ENCODE measurements at places on chromosomes 13 and 19. TPM values are rescaled to one million over a fixed set of nuclear protein-coding genes. Genes with fewer than 3 reads are reported as not detected.

The FFAR3 gene
- 0.32 TPM for total RNA-seq

The FAM216B gene
- total RNA-seq, result not detected

The TNNI3 gene
- total RNA-seq, result not detected

GRCh38 chr19:49997709-49998108 is 27.5 kb downstream of the VRK3 start:
- H3K36me3 ChIP-seq, result no peaks in the 10 kb centered on the region
- no peaks in the 10 kb centered on the region for H3K27me3 ChIP-seq
- H3K27ac ChIP-seq, result no peak overlapping the region

DNA sequence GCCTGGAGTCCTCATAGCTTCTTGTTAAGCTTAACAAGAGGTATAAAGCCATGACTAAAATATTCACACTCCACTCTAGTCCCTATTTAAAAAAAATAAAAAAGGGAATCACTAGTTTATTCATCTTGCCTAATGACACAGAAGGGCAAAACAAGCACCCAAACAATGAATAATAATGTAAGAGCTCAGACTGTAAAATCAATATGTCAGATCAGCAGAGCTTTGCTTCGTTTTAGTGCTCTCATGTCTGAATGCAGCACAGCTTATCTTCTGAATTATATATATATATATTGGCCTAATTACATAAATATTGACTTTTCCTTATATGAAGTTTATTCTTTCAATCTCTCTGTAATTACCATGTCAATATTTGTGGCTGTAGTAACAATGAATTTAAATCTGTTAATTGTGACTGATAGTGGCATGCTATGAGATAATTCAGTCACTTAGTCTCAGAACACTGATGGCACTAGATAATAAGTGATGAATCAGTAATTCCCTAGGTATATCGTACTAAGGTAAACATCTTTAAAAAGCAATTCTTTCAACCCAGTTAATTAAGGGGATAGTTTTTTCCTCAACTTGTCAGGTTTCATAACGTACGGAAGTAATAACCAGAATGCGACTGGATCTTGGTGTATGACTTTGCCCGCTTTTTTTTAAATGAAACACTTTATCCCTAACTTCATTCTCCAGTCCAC is 361.9 kb upstream of the GPC6 start:
- no peak overlapping the region for H3K27ac ChIP-seq
- no peaks in the 10 kb centered on the region for H3K27me3 ChIP-seq
- DNase-seq, result no peak
- no peaks in the 10 kb centered on the region for H3K36me3 ChIP-seq
- H3K4me1 ChIP-seq, result no peaks in the 10 kb centered on the region

- H3K27ac ChIP-seq, result no peak overlapping the region
- H3K36me3 ChIP-seq, result no peaks in the 10 kb centered on the region
- no peak for DNase-seq
- no peak overlapping the region for H3K4me3 ChIP-seq
Observed at GRCh38 chr13:21583478-21583877, 20.5 kb downstream of the MICU2 start.

DNA sequence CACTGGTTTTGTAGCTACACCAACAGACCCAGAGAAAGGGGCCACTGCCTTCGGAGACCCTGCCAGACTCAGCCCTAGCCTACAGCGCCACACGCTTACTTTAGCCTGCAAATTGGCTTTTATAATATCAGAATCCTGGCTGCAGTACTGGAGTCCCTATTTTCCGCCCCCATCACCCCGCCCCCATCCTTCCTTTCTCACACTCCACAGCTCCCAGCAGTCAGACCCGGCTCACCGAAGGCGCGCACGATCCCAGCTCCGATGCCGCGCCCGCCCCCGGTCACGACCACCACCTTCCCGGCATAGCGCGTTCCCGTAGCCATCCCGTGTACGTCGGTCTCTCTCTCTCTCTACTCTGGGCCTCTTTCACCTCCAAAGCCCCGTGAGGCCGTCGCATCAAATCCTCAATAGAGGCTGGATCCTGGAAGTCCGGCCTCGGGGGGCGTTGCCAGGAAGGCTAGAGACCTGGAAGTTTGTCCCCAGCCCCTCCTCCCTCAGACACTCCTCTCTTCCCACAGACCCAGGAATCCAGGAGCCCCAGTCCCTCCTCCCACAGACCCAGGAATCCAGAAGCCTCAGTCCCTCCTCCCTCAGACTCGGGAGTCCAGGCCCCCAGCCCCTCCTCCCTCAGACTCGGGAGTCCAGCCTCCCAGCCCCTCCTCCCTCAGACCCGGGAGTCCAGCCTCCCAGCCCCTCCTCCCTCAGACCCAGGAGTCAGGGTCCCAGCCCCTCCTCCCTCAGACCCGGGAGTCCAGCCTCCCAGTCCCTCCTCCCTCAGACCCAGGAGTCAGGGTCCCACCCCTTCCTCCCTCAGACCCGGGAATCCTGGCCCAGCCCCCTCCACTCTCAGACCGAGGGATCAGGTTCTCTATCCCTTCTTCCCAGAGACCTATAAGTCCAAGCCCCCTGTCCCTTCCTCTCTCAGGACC is at the start of gene HSD17B14:
Gene HSD17B14, minus strand, starts transcription at position 403 of the 929 bp plus-strand sequence. Its CDS starts 80 bp downstream, at position 323.
- peak within 1 kb of the TSS; percentile 18 for H3K27ac ChIP-seq
- peak within 1 kb of the TSS; percentile 10 for H3K4me3 ChIP-seq
- no peaks in the 10 kb centered on the region for H3K27me3 ChIP-seq

DNA sequence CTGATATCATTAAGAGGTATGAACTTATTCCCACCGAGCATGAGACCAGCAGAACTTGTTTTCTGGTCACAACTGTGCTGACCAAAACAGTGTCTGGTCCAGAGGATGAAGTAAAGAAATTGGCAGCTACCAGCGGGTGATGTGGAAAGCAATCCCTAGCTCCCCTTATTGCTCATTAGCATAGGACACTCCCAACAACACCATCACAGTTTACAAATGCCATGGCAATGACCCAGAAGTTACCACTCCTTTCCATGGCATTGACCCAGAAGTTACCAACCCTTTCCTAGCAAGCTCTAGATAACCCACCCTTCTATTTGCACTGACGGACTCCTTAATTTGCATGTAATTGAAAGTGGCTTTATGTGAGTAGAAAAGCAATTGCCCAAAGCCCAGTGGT is 1856.1 kb downstream of the OLFM4 start:
- no peaks in the 10 kb centered on the region for H3K27me3 ChIP-seq
- no peaks in the 10 kb centered on the region for H3K36me3 ChIP-seq
- no peak for DNase-seq
- H3K27ac ChIP-seq, result no peak overlapping the region
- no peaks in the 10 kb centered on the region for H3K4me1 ChIP-seq
- no peak overlapping the region for H3K4me3 ChIP-seq

GRCh38 chr19:49438261-49438660 is 3.1 kb downstream of the SLC17A7 start:
- H3K27ac ChIP-seq, result no peak overlapping the region
- no peaks in the 10 kb centered on the region for H3K27me3 ChIP-seq
- H3K4me1 ChIP-seq, result no peaks in the 10 kb centered on the region
- H3K36me3 ChIP-seq, result no peaks in the 10 kb centered on the region
- H3K4me3 ChIP-seq, result no peak overlapping the region

The ERICH4 gene
- not detected for total RNA-seq

The PCP2 gene
- total RNA-seq, result not detected

GRCh38 chr13:110463156-110463555 is 98.4 kb downstream of the RAB20 start:
- no peaks in the 10 kb centered on the region for H3K4me1 ChIP-seq
- DNase-seq, result no peak
- H3K27ac ChIP-seq, result no peak overlapping the region
- H3K4me3 ChIP-seq, result no peak overlapping the region
- peaks cover 10% of the 10 kb centered on the region for H3K36me3 ChIP-seq

- no peaks in the 10 kb centered on the region for H3K27me3 ChIP-seq
- no peaks in the 10 kb centered on the region for H3K4me1 ChIP-seq
- no peak for DNase-seq
- H3K4me3 ChIP-seq, result no peak overlapping the region
- H3K36me3 ChIP-seq, result no peaks in the 10 kb centered on the region
Observed at GRCh38 chr13:32178763-32179162, 136.4 kb downstream of the ZAR1L start.

The TEKTIP1 gene
- 1.8 TPM for total RNA-seq

DNA sequence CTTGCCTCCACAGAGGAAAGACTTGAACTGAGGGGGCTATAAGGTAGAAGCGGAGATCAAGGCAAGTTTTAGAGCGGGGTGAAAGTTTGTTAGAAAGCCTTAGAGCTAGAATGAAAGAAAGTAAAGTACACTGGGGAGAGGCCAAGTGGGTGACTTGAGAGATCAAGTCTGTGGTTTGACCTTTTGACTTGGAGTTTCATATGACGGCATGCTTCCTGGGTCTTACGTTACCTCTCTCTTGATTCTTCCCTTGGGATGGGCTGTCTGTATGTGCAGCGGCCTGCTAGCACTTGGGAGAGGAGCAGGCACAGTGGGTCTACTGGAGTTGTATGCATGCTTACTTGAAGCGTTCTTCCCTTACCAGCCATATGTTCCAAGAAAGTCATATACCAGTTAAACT is 1768.5 kb downstream of the PCDH9 start:
- no peaks in the 10 kb centered on the region for H3K4me1 ChIP-seq
- H3K4me3 ChIP-seq, result no peak overlapping the region
- DNase-seq, result no peak

- DNase-seq, result no peak
- no peaks in the 10 kb centered on the region for H3K27me3 ChIP-seq
- no peaks in the 10 kb centered on the region for H3K36me3 ChIP-seq
Observed at GRCh38 chr13:105597573-105597972, 937.9 kb downstream of the EFNB2 start.

DNA sequence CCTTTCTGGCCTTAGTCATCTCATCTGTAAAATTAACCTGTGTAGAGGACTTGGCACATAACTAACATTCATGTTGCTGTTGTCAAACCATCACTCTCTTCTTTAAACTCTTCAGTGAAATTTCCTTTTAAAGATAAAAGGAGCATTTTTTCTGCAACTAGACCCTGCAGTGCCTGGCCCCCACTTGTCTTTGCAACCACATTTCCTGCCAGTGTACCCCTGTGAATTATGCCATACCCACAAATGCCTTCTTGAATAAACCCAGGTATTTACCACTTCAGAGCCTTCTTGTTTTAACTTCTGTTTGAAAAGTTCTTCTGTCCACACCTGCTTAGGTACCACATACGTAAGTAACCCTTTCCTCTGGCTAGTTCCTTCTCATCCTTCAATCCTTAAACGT is 118.8 kb downstream of the CDK8 start:
- H3K27me3 ChIP-seq, result no peaks in the 10 kb centered on the region
- H3K36me3 ChIP-seq, result no peaks in the 10 kb centered on the region
- no peaks in the 10 kb centered on the region for H3K4me1 ChIP-seq
- no peak overlapping the region for H3K4me3 ChIP-seq

The RGCC gene
- total RNA-seq, result 66.2 TPM

GRCh38 chr13:61255040-61255796 is 160.4 kb downstream of the PCDH20 start:
- no peak overlapping the region for H3K4me3 ChIP-seq
- no peaks in the 10 kb centered on the region for H3K4me1 ChIP-seq
- no peak for DNase-seq
- H3K27ac ChIP-seq, result no peak overlapping the region
- H3K27me3 ChIP-seq, result no peaks in the 10 kb centered on the region
- no peaks in the 10 kb centered on the region for H3K36me3 ChIP-seq

DNA sequence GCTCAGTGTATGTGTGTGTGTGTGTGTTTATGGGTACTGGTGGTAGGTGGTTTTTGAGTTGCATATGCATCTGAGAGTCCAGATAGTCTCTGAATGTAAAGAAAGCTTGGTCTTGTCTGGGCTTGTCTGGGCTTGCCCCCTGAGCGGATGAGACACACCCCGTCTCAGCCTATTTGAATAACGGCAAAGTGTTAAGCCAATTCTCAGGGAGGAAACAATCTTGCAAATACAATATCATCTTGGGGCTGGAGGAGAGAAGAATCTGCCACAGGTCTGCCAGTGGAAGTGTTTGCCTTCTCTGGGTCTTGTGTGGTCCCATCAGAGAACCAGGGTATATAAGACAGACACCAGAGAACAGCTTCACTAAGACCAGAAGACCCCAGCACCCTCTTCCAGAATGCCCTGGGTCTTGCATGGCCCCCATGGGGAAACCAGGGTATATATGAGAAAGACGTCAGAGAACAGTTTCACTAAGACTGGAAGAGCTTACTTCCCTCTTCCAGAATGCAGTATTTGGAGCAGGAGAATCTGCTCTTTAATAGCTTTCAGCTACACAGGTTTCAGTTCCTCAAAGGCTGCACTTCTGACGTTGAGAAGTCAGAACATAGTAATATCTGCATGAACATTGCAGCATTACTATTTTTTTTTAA is 13.3 kb downstream of the CD70 start:
- H3K4me1 ChIP-seq, result no peaks in the 10 kb centered on the region
- H3K27ac ChIP-seq, result no peak overlapping the region
- no peak for DNase-seq

The MARCHF2 gene
- 70.5 TPM for total RNA-seq

The RNF17 gene
- total RNA-seq, result not detected

The TOMM40 gene
- total RNA-seq, result 23.6 TPM

The KCNJ14 gene
- total RNA-seq, result 1.1 TPM

DNA sequence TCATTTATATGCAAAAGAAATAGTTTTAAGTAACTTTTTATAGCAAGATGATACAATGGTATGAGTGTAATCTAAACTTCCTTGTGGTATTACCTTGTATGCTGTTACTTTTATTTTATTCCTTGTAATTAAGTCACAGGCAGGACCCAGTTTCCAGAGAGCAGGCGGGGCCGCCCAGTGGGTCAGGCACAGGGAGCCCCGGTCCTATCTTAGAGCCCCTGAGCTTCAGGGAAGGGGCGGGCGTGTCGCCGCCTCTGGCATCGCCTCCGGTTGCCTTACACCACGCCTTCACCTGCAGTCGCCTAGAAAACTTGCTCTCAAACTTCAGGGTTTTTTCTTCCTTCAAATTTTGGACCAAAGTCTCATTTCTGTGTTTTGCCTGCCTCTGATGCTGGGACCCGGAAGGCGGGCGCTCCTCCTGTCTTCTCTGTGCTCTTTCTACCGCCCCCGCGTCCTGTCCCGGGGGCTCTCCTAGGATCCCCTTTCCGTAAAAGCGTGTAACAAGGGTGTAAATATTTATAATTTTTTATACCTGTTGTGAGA is 10.2 kb downstream of the PLPPR3 start:
- no peak for DNase-seq
- no peak overlapping the region for H3K4me3 ChIP-seq
- H3K36me3 ChIP-seq, result peaks cover 6% of the 10 kb centered on the region
- H3K4me1 ChIP-seq, result no peaks in the 10 kb centered on the region
- H3K27me3 ChIP-seq, result no peaks in the 10 kb centered on the region
- no peak overlapping the region for H3K27ac ChIP-seq

DNA sequence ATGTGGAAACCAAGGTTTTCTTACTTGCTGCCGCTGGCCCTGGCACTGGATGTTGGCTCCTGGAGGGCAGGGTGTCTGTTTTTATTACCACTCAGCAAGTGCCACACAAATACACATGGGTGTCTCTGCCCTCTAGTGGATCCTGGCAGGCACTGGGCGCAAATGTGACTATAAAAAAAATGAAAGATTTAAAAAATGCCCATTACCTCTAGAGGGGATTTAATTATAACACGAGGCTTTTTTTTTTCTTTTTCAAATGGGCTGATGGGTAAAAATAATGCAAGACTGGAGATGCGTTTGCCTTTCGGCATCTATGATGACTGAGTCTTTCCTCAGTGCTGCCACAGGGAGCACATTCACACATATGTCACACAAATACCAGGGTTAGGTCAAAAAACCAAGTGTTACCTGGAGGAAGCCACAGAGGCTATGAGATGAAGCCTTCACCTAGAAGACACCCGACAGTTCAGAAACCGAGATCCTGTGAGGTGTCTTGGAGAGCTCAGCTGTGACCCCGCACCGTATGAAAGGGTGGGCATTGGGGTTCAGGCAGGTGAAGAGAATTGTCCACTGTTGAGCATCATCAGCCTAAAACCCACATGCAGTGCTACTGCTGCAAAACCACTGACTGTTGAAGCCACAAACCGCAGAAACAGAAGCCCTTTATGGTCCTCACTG is 25.7 kb downstream of the CHAMP1 start:
- H3K36me3 ChIP-seq, result no peaks in the 10 kb centered on the region
- no peak overlapping the region for H3K27ac ChIP-seq
- no peak overlapping the region for H3K4me3 ChIP-seq
- no peak for DNase-seq
- H3K27me3 ChIP-seq, result no peaks in the 10 kb centered on the region
